ENCODE measurements at places on chromosomes 16 and 17. TPM values are rescaled to one million over a fixed set of nuclear protein-coding genes. Genes with fewer than 3 reads are reported as not detected.

Gene TM4SF5
- total RNA-seq = not detected

Gene NXPH3
- total RNA-seq = 6.0 TPM

Gene GP1BA
- total RNA-seq = not detected

Gene LDHD
- 2.8 TPM for total RNA-seq

Gene PIRT
- total RNA-seq = not detected

Gene ASPHD1
- 3.1 TPM for total RNA-seq

Gene DPEP3
- total RNA-seq = not detected

Gene TBC1D26
- total RNA-seq = 0.11 TPM

Gene TAT
- not detected for total RNA-seq

Gene SCGB1C2
- total RNA-seq = not detected

Gene TNK1
- 4.1 TPM for total RNA-seq

Gene TBC1D28
- total RNA-seq = not detected

Gene PLA2G10
- total RNA-seq = not detected

Gene TRPV3
- total RNA-seq = 0.91 TPM
